Activated CD4-positive, alpha-beta T cell treated with anti-CD3 and anti-CD28 coated beads for 24 hours (primary cell): ENCODE measurements at places on chromosomes 2 and 18.

DNA sequence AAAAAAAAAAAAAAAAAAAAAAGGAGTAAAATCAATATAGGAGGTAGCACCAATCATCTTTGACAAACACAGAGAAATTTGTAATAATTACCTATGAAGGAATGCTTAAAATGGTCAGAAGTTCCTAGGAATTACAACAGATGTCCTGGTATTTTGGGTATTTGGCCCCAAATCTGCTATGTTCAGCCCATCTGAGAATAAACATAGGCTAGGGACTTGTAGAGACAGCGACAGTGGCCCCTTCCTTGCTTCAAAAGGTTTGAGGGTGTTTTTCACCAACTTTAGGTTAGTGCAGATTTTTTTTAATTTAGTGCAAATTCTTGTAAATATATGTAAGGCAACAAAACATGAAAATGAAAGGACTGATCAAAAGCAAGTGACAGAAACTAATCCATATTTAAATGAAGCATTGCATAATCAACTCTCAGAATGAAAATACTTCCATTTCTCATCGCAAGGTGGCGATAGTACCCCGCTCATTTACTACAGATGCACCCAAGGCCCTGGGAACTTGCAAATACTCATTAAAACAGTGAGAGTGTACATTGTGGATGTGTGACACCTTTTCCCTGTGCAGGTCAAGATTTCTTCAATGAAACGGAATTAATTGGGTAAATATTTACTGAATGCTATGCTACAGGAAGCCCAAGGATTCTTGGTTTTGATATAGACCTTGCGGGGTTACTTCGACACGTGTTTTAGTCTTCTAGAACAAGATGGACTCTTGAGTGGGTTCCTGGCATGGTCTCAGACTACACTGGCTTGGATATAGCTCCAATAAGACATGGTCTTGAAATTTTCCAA, 44.6 kb downstream of the FAM124B start:
- DNase-seq, result peak; percentile 29

- DNase-seq, result no peak
These were observed 4.5 kb downstream of the EMX1 start for GRCh38 chr2:72921853-72922252.

DNA sequence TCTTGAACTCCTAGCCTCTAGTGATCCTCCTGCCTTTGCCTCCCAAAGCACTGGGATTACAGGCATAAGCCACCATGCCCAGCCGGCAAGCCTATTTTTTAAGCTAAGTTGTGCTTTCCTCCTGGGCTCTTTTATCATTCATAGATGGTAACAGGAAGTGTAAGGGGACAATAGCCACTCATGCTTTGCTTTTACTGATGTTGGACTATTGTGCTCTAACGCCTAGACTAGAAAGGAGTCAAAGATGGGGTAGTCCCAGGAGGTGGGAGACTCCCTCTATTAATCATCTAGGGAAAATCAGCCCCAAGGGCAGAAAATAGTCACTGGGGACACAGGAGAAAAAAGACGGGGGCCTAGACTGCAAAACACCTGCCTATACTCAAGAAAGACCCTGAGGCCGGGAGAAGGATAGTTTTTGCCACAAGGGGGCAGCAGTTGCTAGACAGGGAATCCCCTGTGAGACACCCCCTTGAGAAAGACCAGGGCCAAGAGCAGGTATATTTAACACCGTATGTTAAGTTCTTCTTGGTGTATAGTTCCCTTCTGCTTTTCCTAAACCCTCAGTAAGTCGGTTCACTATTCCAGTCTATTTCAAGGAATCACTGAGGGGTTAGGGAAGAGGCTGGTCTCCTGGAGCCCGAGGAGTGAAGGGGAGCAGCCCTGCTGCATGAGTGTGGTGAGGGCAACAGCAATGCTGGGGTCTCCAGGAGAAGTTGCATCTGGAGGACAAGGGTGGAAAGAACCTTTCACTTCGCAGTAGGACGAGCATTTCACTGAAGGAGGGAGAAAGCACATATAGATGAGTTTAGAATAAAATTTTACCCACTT, 2.1 kb upstream of the CXCR1 start:
- DNase-seq, result peak; percentile 59

DNA sequence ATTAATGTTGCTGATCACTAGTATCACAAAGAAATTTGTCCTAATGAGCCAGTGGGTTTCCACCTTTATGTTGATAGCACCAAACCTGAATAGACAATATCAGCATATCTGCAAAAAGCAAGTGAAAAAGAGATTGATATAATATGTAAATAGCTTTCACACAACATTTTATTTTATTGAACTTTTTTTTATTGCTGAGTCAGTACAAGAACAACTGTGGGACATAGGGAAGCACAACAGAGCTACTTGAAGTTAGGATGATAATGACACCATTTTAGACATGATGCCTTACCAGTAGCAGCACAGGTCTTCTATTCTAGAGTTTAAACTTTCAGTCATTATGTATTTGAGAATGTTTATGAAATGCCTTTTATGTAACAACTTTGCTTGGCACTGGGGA, 554.1 kb upstream of the SETBP1 start:
- DNase-seq, result no peak

DNA sequence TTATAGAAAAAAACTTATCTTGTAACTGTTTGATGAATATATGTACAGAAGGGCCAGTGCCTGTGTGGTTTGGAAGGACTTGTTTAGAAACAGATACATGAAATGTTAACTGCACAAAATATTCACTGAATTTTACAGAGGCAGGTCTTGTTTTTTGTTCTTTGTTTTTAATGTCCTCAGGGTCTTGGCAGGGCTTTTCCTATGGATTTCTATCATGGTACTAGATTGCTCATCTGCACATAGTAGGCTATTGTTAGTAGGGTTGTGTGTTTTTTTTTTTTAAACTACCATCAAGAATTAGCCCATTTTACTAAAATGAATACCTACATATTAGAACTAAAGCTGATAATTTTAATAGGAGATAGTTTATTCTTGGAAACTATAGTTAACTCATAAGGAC, 3.5 kb downstream of the CABYR start:
- no peak for DNase-seq

DNA sequence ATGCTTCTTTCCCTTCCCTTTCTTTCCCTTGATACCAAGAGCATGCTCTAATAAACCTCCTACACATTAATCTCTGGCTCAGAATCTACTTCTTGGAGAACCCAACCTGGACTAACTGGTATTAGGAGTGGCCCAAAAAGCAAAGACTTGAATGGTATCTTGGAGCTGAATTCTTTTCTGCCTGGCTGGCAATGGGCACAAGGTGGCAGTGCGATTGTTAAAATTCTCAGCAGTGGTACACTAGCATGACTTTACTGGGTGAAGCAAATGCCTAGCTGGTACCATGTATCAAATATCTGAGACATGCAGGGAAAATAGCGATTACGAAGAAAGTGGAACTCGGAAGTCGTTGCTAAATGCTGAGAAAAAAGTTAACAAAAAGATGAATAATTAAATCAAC, 376.1 kb downstream of the XIRP2 start:
- no peak for DNase-seq

GRCh38 chr2:230578106-230578505, 134.5 kb upstream of the CAB39 start:
- DNase-seq, result no peak

DNA sequence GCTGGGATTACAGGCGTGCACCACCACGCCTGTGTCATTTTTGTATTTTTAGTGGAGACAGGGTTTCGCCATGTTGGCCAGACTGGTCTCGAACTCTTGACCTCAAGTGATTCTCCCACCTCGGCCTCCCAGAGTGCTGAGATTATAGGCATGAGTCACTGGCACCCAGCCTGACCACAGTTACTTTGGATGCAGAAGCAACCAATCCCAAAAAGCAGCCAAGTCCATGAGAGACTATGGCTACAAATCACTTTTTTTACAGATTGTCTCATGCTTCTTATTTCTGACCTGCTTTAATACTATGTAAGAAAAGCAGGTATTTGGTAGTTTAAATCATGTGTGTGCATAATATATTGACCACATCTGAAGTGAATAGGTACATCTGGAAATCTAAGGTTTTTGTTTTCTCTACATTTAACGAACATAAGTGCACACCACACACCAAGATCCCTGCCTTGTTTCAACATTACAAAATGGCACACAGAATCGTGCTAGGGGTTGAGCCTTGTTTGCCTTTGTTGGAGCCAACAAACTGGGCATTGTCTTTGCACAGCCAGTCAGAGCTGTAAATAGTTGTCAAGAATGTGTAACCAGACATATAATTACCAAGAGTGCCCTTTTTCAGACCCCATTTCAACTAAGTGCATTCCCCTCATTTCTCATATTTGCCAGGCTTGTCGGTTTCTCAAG, 18.3 kb upstream of the MAP4K4 start:
- no peak for DNase-seq

GRCh38 chr2:205721057-205721449, 38.8 kb downstream of the NRP2 start:
- DNase-seq, result no peak

GRCh38 chr2:100013892-100014677, 128.3 kb downstream of the AFF3 start:
- DNase-seq, result no peak

- no peak for DNase-seq
These were observed 277.7 kb downstream of the RND3 start for GRCh38 chr2:150209746-150210145.

GRCh38 chr2:133822517-133823225, 254.4 kb upstream of the NCKAP5 start:
- DNase-seq, result no peak

DNA sequence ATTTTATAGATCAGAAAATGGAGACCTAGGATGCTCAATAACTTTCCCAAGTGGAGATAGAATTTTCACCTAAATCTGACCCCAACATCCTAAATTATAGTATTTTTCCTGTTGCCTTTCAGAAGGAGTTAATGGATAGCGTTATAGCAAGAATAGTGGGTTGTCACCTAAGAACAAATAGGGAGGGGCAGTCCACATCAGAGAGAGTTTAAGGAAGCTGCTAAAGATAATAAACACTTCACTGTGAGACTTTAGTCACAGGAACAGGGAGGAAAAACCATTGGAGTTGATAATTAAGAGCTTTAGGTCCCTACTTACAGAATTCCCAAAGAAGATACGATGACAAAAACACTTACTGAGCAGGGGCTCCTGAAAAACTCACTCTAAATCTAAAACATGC, 229.4 kb downstream of the PDE11A start:
- DNase-seq, result no peak

DNA sequence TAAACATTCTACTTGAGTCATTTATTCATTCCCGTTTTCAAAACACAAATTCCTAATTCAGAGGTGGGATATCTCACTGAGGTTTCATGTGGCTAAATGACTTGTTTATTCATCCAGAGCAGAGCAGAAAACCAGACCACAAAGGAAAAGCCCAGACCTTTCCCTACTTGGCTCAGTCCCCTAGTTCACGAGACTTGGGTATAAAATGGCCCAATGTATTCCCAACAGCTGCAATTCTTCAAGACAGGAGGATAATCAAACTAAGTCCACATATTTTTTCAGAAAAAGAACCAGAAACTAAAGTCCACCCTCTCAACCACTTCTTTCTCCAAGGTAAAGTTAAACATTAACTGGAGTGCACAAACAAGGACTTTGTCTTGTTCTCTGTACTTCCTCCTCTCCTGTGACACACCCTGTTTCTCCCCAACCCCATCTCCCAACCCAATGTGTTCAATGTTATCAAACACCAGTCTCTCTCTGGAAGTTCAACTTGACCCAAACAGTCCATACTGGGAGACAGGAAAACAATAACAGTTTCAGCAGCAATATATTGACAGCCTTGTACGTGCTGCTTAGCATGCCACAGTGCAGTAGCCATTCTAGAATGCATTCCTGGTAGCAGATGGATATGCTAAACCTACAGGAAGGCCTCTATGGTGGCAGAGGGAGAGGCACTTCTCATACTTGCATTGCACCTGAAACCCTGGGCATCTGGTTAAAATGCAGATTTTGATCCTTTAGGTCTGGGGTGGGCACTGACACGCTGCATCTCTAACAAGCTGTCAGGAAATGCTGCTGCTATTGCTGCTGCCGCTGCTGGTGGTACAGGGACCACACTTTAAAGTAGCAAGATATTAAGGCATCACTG, 110.7 kb downstream of the INO80D start:
- DNase-seq, result no peak

DNA sequence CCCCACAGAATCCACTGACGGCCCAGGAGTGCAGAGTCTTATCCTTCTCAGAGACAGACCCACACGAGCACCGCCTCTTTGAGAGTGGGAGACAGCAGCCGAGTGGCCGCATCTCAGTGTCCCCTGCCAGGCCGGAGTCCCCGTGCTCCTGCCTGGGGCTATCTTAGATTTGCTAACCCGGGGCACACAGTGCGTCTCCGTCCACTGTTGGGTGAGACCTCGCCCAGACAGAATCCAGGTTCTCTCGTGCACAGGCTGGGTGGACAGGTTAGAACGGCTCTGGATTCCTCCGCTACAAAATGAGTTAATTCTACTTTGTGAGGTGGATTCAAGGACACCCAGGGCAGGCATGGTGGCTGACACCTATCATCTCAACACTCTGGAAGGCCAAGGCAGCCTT, 88.3 kb downstream of the ZNF516 start:
- DNase-seq, result no peak

DNA sequence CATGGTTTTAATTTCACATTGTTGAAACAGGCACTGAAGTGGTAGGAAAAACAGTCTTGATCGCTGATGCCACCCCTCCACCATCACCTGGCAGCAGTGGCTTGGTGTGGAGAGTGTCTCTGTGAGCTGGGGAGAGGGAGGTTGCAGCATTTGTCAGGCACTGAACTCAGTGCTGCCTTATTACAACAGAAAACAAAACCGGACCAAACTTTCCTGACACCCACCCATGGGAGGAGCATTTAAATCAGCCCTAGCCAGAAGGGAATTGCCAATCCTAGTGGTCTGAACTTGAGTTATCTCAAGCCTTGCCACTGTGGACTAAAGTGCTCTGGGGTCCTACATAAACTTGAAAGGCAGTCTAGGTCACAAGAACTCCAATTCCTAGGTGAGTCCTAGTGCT, 103.0 kb upstream of the LGALSL start:
- no peak for DNase-seq

DNA sequence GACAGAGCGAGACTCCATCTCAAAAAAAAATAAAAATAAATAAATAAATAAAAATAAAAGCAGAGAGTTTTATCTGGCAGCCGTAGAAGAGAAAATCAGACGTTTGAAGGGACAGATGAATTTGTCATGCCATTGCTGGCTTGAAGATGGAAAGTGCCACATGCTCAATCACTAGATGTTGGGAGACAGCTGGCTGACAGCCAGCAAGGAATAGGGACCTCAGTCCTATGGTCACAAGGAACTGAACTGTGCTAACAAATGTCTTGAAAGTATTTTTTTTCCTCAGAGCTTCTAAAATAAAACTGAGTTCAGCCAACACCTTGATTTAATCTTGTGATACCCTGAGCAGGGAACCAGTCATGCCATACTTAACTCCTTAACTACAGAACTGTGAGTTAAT, 65.4 kb downstream of the DTNA start:
- no peak for DNase-seq

GRCh38 chr2:49753344-49753985, 599.1 kb upstream of the FSHR start:
- no peak for DNase-seq

GRCh38 chr2:232658217-232658785, 24.9 kb downstream of the EFHD1 start:
- DNase-seq, result no peak

- no peak for DNase-seq
These were observed 28.2 kb downstream of the BIN1 start for GRCh38 chr2:127078666-127079270.
